Left lung (tissue), 14 donors: ENCODE measurements at places on chromosomes 7 and 10. TPM values are rescaled to one million over a fixed set of nuclear protein-coding genes. Genes with fewer than 3 reads are reported as not detected.

DNA sequence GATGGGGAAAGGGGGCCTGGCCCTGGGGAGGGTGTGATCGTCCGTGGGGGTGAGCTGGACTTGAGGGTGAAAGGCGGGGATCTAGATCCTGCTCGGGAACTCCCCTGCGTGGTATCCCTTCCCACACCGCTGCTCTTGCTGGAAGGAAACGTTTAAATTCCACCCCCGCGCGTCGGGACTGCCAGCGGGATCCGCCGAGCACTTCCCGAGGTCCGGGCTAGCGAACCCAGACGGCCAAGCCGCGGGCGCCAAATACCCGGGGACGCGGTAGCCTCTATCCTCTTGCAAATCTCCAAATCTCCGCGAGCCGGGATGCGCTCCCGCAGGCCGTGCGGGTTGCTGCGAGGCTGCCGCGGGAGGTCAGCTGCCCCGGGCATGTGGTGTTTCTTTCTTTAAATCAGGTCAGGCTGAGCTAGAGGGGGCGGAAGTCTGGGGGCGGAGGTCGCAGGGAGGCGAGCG, 904 bp downstream of the NPTX2 start:
- peaks cover 93% of the 10 kb centered on the region for H3K27me3 ChIP-seq
- H3K4me1 ChIP-seq, result no peaks in the 10 kb centered on the region
- H3K4me3 ChIP-seq, result no peak overlapping the region
- no peaks in the 10 kb centered on the region for H3K36me3 ChIP-seq

GRCh38 chr10:8361510-8361844, 307.0 kb downstream of the GATA3 start:
- H3K4me1 ChIP-seq, result no peaks in the 10 kb centered on the region
- H3K27me3 ChIP-seq, result no peaks in the 10 kb centered on the region
- no peak overlapping the region for H3K27ac ChIP-seq
- H3K36me3 ChIP-seq, result no peaks in the 10 kb centered on the region

The ZNF804B gene
- total RNA-seq, result not detected

DNA sequence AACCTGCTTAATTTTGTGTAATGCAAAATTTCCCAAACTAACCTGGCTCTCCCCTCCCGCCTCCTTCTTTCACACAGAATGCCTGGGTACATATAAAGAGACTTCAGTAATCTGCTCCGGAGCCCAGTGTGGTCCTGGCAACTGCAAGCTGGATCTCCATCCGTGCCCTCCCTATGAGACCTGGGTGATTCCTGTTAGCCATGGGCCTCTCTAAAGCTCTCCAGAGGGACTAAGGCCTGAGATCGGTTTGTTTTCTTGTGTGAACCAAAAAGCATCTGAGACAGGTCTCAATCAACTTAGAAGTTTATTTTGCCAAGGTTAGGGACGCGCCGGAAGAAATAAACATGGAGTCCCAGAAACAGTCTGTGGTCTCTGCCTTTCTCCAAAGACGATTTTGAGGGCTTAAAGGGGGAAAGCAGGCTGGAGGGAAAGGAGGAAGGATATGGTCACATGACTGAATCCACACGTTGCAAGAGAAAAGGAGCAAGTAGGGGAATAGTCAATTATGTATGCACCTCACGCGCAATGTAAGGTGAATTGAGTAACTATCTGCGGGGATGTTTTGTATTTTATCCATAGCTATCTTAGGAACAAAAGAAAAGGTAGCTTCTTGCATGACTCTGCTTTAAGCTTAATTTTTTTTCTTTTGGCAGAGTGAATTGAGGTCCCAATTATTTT, 46.2 kb upstream of the CCDC3 start:
- no peaks in the 10 kb centered on the region for H3K36me3 ChIP-seq
- H3K4me3 ChIP-seq, result no peak overlapping the region
- no peaks in the 10 kb centered on the region for H3K27me3 ChIP-seq

DNA sequence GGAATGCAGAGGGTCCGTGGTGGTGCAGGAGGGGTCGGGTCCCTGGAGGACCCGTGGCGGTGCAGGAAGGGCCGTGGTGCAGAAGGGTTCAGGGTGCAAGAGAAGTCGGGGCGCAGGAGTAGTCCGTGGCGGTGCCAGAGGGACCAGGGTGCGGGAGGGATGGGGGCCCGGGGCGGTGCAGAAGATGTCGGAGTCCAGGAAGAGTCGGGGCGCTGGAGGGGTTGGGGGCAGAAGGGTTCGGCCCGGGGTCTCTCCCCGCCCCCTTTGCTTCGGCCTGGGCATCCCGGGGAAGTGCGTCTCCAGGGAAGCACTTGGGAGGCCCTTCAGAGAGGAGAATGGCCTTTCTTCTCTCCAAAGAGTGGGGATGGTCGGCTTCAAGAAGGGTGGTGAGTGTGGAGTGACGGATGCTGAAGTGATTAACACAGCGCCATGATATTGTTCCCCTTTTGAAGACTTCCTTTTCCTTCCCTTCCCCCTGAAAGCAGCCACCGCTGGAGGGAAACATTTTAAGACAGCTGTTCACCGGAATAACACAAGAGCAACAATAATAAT, 997 bp downstream of the WDR37 start:
- H3K27me3 ChIP-seq, result no peaks in the 10 kb centered on the region
- peak overlapping the region; percentile 99 for H3K27ac ChIP-seq
- no peak for DNase-seq
- peak overlapping the region; percentile 93 for H3K4me3 ChIP-seq
- no peaks in the 10 kb centered on the region for H3K36me3 ChIP-seq

The GALNT17 gene
- 8.9 TPM for total RNA-seq

DNA sequence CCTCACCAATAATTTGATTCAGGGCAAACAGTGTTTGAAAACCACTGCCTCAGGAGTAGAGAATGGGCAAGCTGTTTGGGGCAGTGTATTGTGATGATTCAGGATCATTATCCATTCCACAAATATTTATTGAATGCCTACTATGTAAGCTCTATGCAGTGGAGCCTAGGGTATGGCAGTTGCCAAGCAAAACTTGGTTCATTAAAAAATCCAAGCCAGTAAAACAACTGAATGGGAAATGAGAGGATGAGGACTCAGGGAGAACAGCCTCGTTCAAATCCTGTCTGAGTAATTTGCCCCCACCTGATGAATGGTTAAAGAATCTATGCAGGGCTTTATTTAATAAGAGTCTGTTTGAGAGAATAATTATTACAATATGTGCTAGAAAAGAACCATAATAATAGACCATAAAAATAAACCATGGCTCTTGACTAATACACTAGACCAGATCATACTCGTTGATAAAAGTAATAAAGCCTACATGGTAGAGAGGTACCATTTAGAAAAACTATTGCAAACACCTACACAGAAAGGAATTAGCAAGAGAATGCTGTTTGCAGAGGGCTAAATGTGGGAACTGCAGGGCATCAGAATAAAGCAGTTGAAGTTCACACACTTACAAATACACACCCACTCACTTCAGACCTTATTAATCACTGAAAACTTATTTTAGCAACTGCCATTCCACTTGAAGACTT, 71.7 kb downstream of the CREB5 start:
- H3K27me3 ChIP-seq, result no peaks in the 10 kb centered on the region
- H3K4me3 ChIP-seq, result no peak overlapping the region
- H3K27ac ChIP-seq, result no peak overlapping the region
- no peaks in the 10 kb centered on the region for H3K4me1 ChIP-seq
- DNase-seq, result no peak
- no peaks in the 10 kb centered on the region for H3K36me3 ChIP-seq

The NPSR1 gene
- total RNA-seq, result not detected

GRCh38 chr7:117986645-117987269, 113.5 kb upstream of the CTTNBP2 start:
- no peak overlapping the region for H3K4me3 ChIP-seq
- no peaks in the 10 kb centered on the region for H3K36me3 ChIP-seq
- no peaks in the 10 kb centered on the region for H3K4me1 ChIP-seq
- H3K27me3 ChIP-seq, result no peaks in the 10 kb centered on the region

The MKX gene
- total RNA-seq, result 1.3 TPM

The ITPRID1 gene
- total RNA-seq, result not detected

DNA sequence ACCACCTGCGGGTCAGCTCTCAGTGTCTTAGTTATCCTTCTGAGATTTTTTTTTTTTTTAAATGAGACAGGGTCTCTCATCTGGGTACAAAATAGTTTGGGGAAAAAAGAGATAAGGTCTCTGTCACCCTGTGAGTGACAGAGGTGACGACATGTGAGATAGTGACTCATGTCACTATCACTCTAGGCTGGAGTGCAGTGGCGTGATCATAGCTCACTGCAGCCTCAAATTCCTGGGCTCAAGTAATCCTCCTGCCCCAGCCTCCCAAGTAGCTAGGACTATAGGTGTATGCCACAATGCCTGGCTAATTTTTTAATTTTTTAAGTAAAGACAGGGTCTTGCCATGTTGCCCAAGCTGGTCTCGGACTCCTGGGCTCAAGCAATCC, 10.4 kb downstream of the BLVRA start:
- no peaks in the 10 kb centered on the region for H3K27me3 ChIP-seq
- peaks cover 20% of the 10 kb centered on the region for H3K36me3 ChIP-seq
- no peak for DNase-seq
- no peak overlapping the region for H3K27ac ChIP-seq

DNA sequence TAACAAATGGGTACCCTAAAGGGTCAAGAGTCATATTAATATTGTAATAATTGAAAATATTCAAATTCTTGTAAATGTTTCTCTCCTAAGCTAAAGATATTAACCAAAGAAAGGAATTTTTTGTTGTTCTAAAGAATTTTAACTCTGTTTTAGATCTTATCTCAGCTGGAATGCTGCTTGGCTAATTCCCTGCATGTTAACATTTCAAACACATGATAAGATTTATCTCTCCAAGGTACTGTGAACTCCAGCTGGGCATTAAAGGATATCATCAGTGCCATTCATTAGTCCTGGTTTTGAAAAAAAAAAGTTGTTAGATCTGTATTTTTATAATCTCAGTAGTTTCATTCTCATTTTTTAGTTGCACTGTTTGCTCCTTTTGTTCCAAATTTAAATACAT, 76.9 kb downstream of the MAPK8 start:
- no peaks in the 10 kb centered on the region for H3K27me3 ChIP-seq
- H3K36me3 ChIP-seq, result no peaks in the 10 kb centered on the region
- no peak overlapping the region for H3K4me3 ChIP-seq

- H3K27me3 ChIP-seq, result no peaks in the 10 kb centered on the region
- no peak overlapping the region for H3K4me3 ChIP-seq
- H3K4me1 ChIP-seq, result no peaks in the 10 kb centered on the region
Measured at GRCh38 chr7:77877791-77878190, 79.2 kb downstream of the PHTF2 start.

DNA sequence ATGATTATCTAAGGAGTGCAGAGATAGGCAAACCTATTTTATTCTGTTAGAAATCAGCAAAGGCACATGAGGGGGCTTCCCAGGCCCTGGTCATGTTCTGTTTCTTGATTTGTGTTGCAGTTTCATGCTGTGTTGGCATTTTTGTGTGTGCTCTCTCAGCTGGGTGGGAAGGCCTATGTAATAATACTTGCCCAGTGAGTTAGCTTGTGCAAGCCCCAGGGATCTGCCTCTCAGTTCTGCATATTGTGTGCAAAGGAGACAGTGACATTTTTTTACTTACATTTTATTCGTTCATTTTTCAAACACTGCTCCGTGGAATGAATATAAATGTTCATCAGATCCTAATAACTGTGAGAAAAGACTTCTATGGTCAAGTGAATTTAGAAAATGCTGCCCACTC, 119.0 kb downstream of the VWC2 start:
- no peaks in the 10 kb centered on the region for H3K4me1 ChIP-seq
- H3K27me3 ChIP-seq, result no peaks in the 10 kb centered on the region
- DNase-seq, result no peak
- no peaks in the 10 kb centered on the region for H3K36me3 ChIP-seq
- H3K27ac ChIP-seq, result no peak overlapping the region
- no peak overlapping the region for H3K4me3 ChIP-seq

GRCh38 chr10:82796510-82796909, 921.5 kb downstream of the NRG3 start:
- no peak overlapping the region for H3K27ac ChIP-seq
- H3K4me3 ChIP-seq, result no peak overlapping the region
- no peaks in the 10 kb centered on the region for H3K27me3 ChIP-seq

The CHST15 gene
- 53.3 TPM for total RNA-seq

The SPDYE5 gene
- total RNA-seq, result not detected

The ODAD2 gene
- 2.8 TPM for total RNA-seq

The MRLN gene
- total RNA-seq, result not detected

The MYO1G gene
- 40.9 TPM for total RNA-seq

- no peak for DNase-seq
- H3K4me3 ChIP-seq, result no peak overlapping the region
- no peaks in the 10 kb centered on the region for H3K36me3 ChIP-seq
- H3K4me1 ChIP-seq, result no peaks in the 10 kb centered on the region
- H3K27me3 ChIP-seq, result no peaks in the 10 kb centered on the region
Measured at GRCh38 chr7:23586159-23586558, 11.0 kb upstream of the CCDC126 start.

The GSTO2 gene
- total RNA-seq, result 9.5 TPM

DNA sequence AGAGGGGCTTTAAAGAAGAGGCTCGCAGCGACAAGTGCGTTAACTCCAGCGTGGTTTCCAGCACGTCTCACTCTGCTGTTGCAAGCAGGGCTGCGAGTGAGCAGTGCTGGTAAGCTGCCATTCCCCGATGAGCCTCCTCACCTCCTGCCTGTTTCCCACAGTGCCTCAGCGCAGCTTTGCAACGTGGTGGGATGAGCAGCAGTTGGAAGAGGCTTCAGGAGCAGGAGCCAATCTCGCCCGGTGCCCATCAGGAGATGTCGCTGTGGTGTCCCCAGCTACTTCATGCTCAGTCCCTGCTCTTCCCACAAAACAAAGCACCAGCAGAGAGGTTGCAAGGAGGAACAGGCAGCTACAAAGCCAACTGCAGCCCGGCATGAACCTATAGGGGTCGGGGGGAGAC, 2.4 kb upstream of the ADARB2 start:
- H3K4me3 ChIP-seq, result no peak overlapping the region
- no peak for DNase-seq
- H3K27me3 ChIP-seq, result peaks cover 89% of the 10 kb centered on the region
- no peaks in the 10 kb centered on the region for H3K36me3 ChIP-seq
- no peak overlapping the region for H3K27ac ChIP-seq
- H3K4me1 ChIP-seq, result no peaks in the 10 kb centered on the region

The UCN3 gene
- not detected for total RNA-seq

DNA sequence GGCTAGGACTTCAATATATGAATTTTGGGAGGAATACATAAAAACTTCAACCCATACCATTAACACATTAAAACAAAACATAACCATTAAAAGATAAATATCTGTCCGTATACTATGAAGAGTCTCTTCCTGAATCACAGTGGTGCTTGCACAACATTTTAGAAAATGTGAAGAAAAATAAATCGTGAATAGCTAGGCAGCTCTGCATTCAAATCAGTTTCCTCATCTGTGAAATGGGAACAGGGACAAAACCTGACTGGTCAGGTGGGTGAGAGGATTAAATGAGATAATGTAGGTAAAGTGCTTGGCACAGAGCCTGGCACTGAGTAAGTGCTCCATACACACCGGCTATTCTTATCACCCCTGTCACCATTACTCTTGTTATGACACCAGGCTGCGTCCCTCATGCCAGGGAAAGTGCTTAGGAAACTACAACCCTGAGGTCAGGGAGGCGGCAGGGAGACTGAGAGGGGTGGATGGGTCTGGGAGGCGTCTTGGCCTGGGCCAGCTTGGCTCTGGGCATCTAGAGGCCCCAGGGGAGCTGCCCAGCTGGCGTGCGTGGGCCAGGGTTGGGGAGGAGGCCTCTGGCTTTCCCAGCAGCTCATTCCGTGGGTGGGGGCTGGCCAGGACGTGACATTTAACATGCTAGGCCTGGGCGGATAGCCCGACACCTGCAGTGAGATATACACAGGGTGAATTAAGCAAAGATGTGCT, 78.3 kb downstream of the SH3PXD2A start:
- H3K4me1 ChIP-seq, result peaks cover 17% of the 10 kb centered on the region
- H3K4me3 ChIP-seq, result no peak overlapping the region
- no peak for DNase-seq
- H3K27me3 ChIP-seq, result no peaks in the 10 kb centered on the region
- no peaks in the 10 kb centered on the region for H3K36me3 ChIP-seq
- H3K27ac ChIP-seq, result no peak overlapping the region

- no peak overlapping the region for H3K27ac ChIP-seq
- no peak overlapping the region for H3K4me3 ChIP-seq
- H3K36me3 ChIP-seq, result no peaks in the 10 kb centered on the region
- H3K4me1 ChIP-seq, result no peaks in the 10 kb centered on the region
- peaks cover 39% of the 10 kb centered on the region for H3K27me3 ChIP-seq
Measured at GRCh38 chr10:123781324-123781900, 110.2 kb downstream of the CPXM2 start.
